ENCODE measurements at places on chromosomes 7 and 10. TPM values are rescaled to one million over a fixed set of nuclear protein-coding genes. Genes with fewer than 3 reads are reported as not detected.
A peak's percentile ranks its signal among the peaks of the same experiment; 100 is the strongest.

GRCh38 chr10:88851706-88852105, at the start of gene ANKRD22:
TSS of gene ANKRD22 (minus strand) at chr10:88851844. CDS start at chr10:88851607, 237 bp downstream.
- no peak for DNase-seq

- DNase-seq = peak; percentile 16
Observed at GRCh38 chr10:30587522-30588031, 42.0 kb downstream of the LYZL2 start.

DNA sequence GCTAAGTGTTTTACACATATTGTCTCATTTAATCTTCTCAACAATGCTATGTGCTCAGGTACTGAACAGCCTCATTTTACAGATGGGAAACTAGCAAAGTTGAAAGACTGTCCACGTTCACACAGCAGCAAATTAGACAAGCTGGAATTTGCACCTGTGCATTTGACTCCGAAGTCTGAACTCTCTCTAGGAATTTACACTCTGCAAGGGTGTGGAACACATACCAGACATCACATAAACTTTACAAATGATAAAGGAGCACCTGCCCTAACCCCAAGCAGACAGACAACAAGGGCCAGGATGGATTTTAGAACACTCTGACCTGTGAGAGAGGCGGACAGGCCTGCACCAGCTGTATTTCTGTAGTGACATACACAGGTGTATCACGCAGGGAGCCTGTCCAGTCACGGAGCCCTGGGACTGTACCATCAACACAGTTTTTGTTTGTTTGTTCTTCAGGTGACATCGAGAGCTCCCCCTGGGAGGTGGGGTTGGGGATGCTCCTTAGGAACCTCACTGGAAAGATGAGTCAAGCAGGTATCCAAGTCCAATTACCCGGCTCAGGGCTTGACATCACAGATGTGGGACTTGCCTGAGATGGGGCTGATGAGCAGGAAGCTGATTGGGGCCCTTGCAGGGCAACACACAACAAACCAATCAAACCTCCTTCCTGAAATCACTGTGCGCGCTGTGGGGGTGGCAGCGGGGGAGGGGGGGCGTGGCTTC, 31.0 kb downstream of the MKI67 start:
- DNase-seq = no peak

GRCh38 chr10:18606051-18606695, 45.2 kb downstream of the NSUN6 start:
- no peak for DNase-seq

Gene LIPF
- 0.81 TPM for total RNA-seq

GRCh38 chr10:89119651-89120050, 87.5 kb downstream of the CH25H start:
- no peak for DNase-seq

Data from testis (tissue), 5 donors.